ENCODE measurements at places on chromosomes 1 and 21.

GRCh38 chr1:2566101-2567045 lies 10.2 kb downstream of the TNFRSF14 start:
- DNase-seq = no peak

DNA sequence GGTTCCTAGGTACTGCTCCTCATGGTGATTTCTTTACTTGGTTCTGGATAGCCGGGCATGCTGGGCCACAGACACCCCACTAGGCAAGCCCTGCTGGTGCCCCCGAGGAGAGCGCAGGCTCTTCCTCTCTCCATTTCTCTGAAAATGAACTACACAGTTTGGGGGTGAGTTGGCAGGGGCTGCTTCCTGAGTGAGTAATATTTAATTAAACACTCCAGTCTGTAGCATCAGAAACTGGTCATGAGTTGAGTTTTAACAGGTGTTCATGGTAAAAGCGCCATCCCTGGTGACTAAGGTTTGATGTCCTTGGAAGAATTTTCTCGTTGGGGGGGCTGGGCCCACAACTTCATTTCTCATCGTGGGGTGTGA lies 1.7 kb downstream of the SPSB1 start:
- DNase-seq = peak; percentile 76

DNA sequence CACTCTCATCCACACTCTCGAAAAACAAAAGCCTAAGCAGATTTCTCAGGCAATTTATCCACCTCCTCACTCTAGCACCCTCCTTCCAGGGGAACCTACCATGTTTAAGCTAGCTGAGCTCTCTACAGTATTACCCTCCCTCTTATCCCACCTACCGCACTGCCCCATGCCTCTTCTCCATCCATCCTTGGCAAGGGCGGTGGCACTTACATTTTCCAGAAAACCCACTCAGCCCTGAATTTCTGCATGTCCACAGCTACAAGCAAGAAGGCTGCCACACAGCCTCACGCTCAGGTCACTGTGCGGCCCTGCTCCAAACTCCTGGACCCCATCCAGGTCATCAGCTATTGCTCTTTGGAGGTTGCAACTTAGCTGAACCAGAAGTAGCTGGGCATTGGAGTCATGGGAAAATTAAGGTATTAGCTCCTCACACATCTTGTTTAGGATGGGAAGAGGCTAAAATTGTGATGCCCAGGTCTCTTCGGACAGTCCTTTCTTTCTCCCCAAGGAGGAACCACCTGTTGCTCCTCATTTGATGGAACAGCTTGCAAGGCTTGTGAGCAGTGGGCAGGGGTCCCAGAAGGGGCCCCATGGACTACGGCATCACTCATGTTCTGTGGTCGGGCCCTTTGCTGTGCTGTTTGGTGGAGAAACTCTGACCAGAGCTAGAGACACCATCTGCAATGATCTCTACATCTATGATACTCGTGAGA lies 1.1 kb downstream of the KLHDC9 start:
- no peak for DNase-seq

- DNase-seq = no peak
Measured at GRCh38 chr1:92910081-92910480, 51.2 kb downstream of the DIPK1A start.

- DNase-seq = no peak
Measured at GRCh38 chr21:17730782-17731181, 88.4 kb downstream of the C21orf91 start.

DNA sequence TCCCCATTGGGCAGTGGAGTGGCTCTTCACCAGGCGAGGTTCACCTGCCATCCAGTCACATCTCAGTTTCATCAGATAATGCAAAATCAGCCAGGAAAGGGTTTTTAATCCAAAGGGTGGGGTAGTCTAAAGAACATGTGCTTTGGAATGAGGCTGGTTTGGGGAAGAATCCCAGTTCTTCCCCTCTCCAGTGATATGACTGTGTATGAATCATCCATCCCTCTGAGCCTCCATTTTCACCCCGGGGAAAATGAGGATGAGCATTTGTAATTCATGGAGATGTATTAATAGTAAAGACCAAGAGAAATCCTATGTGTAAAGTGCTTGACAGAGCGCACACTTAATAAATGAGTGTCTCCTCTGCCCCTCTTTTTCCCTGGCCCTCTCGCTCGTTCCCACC lies 215.1 kb upstream of the FGGY start:
- no peak for DNase-seq

DNA sequence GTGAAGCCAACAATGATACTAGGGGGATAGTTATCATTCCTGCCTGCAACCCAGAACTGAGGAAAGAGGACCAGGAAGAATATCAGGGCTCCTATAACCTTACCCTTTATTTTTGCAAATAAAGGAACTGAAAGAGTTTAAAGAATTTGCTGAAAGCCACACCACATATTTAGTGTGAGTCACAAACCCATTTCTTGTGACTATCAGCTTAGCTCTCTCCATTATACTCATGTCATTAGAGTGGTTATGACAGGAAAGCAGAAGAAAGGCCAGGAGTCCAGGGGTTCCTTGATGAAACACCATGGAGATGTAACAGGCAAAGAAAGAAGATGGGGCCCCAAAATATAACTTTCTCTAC lies 141.1 kb upstream of the SAMSN1 start:
- DNase-seq = no peak

DNA sequence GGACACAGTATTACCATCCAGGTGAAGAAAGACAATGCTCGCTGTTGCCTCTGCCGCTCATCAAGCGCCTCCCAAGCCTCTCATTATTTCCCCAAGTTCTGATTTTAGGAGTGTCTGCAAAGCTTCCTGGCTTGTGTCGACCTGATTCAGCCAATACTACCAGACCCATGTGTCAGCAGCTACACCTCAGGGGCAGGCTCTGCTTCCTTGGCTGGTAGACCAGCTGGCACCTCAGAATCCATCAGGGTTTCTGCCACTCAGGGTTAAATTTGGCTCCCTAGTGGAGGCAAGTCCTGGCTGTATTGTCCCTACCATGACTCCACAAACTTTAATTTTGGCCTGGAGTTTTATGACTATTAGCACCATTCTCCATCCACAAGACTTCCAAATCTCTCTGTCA lies 35.4 kb downstream of the SUSD4 start:
- peak; percentile 65 for DNase-seq
